ENCODE measurements at places on chromosomes 11 and 22.

- DNase-seq = no peak
Observed at GRCh38 chr11:30406978-30407762, 84.3 kb downstream of the ARL14EP start.

GRCh38 chr11:117752721-117753237, 44.2 kb downstream of the DSCAML1 start:
- no peak for DNase-seq

DNA sequence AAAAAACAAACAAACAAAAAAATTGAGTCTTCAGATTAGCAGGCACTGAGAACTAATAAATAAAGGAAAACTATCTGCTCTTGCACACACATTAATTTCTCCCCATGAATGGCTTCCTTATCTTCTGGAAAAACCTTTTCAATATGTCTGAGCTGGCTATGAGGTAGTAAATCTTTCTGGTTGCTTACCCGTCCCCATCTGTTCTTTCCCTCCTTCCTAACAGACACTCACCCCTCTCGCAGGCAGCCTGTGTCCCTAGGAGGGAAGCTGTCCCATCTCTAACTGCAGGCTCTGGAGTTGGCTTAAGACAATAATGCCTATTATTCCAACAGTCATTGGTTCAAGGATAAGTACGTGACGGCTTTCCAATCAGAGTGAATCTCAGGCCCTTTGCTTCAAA, 8.2 kb upstream of the SCUBE2 start:
- DNase-seq = no peak

DNA sequence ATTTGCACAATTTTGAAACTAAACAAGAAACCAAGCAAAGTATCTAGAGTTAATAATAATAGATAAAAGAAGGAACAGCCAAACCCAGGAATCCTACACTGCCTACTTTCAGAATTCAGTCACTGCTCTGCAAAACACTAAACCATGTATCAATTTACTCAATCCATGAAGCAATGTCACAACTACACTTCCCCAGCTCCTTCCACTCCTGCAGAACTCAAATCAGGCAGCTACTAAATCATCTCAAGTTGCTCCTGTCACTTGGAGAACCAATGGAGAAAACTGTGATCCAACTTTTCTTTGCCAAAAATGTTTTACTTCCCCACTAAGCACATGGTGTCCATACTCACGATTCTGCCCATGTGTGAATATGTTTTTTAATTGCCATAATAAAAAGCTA, 24.9 kb upstream of the C11orf58 start:
- no peak for DNase-seq

DNA sequence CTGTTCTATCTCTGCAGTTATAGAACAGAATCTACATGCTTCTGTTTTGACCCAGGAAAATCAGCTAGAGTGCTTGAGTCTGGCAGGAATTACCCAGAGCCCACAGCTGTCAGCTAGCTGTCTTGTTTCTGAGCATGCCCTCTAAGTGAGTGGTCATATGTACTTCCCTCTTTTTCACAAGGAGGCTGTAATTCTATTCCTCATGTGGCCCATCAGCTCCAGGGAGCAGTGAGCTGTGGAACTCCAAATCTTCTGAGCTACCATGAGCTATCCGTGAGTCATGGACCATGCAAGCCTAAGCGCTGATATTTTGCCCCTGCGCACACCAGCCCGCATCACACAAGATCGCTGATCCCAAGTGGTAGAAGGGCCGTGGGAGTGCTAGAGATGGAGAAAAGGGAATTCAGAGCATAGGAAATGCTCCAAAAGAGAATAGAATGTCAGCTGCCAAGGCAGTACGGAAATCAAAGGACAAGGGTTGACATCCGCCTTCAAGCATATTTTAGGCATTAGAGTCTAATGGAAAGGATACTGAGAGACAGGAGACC, 5.4 kb downstream of the FJX1 start:
- peak; percentile 91 for DNase-seq

GRCh38 chr11:77322506-77322905, 21.0 kb upstream of the GDPD4 start:
- DNase-seq = peak; percentile 95

DNA sequence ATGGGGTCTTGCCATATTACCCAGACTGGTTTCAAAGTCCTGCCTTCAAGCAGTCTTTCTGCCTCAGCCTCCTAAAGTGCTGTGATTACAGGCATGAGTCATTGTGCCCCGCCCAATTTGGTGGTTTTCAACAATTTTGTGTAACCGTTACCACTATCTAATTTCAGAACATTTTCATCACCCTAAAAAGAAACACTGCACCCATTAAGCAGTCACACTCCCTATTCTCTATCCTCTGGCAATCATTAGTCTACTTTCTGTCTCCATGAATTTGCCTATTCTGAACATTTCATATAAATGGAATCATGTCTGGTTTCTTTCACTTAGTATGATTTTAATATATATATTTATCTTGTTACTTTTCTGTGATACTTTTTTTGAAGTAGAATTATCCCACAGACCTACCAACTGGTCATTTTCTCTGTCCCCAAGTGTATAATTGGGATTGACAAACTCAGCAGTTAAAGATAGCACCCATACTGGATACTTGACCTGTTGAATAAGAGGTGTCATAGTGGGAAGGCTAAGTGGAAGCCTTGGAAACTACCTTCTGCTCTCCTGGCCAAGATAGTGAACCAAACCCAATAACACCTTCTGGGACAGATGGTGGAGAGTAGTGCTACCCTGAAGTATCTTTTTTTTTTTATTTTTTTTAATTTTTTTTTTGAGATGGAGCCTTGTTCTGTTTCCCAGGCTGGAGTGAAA, 64.8 kb downstream of the STIM1 start:
- DNase-seq = peak; percentile 74

DNA sequence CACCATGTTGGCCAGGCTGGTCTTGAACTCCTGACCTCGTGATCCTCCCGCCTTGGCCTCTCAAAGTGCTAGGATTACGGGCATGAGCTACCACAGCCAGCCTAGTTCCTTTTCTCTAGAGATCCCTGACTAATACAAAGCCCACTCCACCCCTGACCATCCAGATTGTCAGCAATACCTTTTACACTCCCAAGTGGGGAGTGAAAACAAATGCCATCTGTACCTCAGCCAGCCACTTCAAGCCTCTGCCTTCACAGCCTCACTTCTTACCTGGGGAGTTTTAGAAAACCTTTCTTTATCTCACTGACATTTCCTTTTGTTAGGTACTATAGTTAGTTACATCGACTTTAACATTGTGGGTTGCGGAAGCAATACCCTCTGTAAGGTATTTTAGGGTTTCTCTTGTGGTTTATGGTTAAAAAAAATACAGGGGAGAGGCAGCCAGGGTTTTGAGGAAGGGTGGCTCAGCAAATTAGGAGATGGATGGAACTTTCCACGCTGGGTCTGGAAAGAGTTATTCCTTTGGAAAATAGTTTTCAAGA, 8.9 kb downstream of the TOM1 start:
- DNase-seq = no peak

DNA sequence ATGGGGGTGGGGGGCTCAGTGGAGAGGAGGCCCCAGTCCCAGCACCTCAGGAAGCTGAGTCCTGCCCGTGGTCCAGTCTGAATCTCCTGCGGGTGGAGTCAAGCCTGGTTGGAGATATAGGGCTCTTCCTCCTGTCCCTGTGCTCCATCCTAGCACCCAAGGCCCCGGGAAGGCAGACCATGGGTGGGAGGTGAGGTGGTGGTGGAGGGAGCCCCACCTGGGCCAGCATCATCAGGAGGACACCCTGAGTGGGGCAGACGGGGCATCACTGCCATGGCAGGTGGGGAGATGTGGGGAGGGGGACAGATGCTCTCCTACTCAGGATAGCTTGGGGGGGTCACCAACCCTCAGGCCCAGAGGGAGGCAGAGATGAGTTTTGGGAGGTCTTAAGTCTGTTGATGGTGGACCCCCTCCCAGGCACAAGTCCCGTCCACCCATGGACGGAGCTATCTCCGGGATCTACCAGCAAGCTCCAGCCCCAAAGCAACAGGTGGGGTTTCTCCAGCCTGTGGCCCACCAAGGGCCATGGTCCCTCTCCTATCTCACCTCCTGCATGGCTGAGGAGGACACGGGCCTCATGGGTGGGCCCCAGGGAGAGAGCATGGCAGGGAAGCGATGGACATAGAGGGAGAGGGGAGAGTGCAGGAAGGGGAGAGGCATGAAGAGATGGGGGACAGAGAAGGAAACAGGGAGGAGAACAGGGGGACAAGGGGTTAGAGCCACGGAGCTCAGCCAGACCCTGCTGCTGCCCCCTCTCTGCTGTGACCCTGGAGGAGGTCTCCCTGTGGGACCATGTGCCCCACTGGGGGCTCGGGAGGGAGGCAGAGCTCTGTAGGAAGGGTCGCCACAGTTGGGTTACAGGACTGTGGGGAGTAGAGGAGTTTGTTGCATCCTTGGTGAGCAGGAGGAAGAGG, 1.3 kb downstream of the MRGPRE start:
- DNase-seq = no peak

DNA sequence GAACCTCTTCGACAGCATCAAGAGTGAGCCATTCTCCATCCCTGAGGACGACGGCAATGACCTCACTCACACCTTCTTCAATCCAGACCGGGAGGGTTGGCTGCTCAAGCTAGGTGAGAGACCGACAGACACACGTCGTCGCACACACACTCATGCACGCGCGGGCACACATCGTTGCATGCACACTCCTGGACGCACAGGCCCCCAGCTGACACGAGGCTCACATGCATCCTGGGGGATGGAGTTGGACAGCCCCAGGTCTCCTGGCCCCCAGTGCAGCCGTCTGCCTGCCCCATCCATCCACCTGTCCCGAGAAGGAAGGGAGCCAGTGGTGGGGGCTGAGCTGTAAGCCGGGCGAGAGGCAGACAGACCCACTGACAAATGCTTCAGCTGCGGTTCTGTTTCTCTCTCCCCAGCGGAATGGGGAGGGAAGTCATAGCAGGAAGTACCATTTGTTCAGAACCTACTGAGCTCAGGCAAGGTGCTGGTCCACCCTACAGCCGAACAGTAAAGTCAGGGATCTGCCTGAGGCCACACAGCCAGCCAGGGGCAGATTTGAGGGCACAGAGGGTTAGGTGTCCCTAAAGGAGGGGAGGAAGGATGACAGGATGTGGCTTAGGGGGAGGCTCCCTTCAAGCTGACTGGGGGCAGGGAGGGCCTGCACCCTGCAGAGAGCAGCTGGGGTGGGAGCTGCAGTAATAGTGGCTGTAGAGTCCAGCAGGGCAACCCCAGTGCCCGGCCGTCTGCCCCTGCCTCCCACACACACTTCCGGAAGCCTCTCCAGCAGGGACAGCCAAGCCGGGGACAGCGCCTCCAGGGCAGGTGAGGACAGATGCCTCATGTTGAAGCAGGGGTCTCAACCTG, 27.1 kb downstream of the CYTH4 start:
- no peak for DNase-seq

- DNase-seq = no peak
Observed at GRCh38 chr11:16136792-16137390, 219.5 kb downstream of the SOX6 start.

DNA sequence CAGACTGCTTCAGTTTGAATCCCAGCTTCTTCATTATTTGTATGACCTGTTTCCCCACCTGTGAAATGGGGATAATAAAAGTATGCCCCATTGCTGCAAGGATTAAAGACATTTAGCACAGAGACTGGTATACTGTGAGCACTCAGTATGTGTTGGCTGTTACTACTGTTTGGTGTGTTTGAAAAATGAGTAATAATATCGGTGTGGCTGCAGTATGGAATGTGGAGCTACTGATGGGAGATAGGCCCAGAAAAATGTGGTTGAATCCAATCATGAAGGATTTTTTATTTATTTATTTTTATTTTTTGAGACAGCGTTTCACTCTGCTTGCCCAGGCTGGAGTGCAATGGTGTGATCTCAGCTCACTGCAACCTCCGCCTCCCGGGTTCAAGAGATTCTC, 9.1 kb upstream of the C1QTNF4 start:
- peak; percentile 49 for DNase-seq

DNA sequence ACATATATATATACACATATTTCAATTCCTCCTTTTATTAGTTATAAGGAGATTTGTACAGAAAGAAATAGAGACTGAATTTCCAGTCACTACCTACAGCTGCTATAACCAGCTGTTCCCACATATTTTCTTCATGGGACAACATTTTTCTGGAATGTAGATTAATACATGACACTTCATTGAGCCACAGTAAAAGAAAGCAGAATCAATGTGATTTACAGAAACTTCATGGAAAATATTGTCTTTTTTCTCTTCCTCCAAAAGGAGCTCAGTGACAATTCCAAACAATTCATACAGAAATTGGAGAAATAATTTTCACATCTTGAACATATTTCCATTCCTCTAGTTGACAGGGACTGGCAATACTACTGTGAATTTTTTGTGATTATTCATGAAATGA, 249.2 kb downstream of the DLG2 start:
- no peak for DNase-seq

DNA sequence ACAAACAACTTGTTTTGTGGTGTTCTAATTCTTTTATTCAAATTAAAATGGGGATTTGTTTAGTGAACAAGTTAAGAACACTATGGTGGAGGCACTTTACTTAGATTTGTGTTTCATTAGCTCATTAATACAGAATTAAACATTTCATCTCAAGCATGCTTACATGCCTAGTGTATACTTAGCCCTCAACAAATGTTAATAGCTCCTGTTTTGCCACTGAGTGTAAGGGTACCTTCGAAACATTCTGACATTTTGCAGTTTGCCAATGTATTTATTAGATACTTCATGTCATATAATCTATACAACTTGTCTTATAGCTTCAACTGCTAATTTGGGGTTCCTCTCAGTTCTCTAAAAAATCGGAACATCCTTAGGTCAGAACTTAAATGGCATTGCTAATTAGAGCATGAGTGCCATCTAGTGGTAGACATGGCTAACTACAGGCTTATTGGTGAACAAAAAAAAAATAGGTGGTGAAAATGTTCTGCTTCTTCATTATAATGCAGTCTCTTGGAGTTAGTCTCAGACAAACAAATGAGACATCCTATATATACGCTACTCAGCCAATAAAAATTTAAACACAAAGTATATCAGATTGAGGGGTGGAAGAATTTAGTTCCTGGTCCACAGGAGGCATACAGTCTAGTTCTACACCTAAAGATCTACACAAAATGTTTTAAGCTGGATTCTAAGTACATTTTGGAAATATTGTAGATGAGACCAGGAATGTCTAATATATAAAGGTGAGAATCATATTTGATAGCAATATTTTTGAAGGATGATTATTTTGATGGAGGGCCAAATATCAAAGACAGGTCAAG, 4.9 kb upstream of the CNTN5 start:
- DNase-seq = peak; percentile 24
